AG08395 (cell line): ENCODE measurements at places on chromosomes 1 and 21.
A peak's percentile ranks its signal among the peaks of the same experiment; 100 is the strongest.

DNA sequence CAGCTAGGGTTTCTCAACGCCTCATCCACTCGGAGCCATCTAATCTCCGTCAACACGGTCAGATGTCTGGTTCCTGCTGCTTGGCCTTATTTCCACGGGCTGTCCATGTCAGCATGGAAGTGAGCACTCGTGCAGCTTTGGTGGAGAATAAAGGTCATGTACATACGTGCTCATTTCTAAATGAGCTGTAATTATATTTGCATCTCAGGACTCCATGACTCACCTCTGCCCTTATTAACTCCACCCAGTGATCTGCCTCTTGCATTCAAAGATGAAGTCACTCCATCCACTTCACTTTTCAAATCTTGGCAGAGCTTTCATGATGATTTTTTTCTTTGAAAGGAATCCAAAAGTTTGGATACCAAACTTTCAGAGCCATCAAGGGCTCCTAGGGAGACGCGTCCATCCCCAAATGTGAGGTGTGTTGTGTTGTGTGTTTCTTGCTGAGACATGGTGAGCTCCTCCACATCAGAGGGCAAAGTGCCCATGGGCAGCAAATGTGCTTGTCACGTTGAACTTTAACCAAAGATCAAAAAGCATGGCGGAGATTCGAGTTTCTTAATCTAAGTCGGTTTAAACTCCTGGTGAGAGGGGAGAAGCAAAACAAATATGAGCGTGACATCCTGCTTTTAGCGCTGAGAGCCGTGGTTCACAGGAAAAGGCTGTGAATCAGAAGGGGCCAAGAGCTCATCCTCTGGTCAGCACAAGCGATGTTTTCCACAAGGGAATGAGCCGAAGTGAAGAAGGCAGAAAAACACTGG is 68.6 kb upstream of the ERRFI1 start:
- peak; percentile 41 for DNase-seq

GRCh38 chr21:45454926-45455673 is 50.1 kb downstream of the COL18A1 start:
- peak; percentile 82 for DNase-seq

- no peak for DNase-seq
Measured at GRCh38 chr1:218802799-218803198, 370.9 kb upstream of the LYPLAL1 start.

- peak; percentile 30 for DNase-seq
Measured at GRCh38 chr1:169906938-169907337, 13.2 kb upstream of the SCYL3 start.

DNA sequence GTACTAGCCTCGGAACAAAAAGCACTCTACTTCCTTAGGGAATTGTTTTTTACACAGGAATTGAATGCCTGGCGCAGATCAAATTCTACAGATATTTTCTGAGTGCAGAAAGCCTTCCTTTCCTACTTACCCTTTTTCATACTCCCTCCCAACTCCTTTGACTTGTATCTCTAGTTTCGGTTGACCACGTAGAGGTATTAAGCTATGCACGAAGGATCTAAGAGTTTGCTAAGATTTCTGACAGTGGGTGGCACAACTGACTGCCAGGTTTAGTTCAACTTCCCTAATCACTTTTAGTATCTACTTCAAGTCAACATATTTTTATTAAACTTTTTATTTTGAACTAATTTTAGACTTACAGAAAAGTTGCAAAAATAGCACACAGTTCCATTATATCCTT is 5.0 kb downstream of the TOR1AIP2 start:
- no peak for DNase-seq

DNA sequence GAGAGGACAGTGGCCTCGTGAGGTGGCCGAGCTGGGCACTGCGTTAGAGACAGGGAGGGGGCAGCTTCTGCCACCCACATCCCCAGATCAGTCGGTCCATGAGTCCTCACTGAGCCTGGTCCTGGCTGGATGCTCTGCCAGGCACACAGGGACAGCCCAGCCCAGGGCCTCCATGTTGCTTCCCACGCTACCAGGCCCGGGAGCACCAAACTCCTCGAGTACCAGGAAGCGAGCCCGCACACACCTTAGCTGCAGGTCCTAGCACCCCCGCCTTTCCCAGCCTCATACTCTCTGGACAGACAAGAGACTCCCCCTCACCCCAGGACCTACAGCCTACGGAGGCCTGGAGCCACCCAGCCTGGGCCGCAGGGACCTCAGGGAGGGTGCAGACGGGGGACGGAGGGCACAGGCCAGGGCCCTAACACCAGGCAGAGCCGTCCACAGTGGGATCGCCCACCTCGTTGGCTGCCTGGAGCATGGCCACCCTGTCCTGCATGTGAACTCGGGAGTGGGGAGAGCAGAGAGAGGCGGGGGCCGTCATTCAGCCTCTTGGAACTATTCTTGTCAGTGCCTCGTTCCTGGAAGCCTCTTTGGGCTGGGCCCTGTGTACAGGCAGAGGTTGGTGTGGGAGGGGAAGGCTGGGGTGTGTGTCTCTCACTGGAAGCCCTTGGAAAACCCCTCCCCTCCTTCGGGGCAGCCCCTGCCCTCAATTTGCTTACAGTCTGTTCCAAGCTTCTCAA is 90.9 kb upstream of the RUNX3 start:
- no peak for DNase-seq

- peak; percentile 81 for DNase-seq
Measured at GRCh38 chr1:243850202-243850451, at the start of gene AKT3. Gene AKT3 (minus strand): TSS chr1:243850243. CDS start chr1:243843170, 7,073 bp downstream.

GRCh38 chr1:225435487-225435886 is 7.6 kb upstream of the LBR start:
- no peak for DNase-seq

GRCh38 chr1:54624466-54625464 is 1.4 kb upstream of the FAM151A start:
- no peak for DNase-seq

GRCh38 chr1:79737193-79737592 is 730.7 kb upstream of the ADGRL4 start:
- no peak for DNase-seq

DNA sequence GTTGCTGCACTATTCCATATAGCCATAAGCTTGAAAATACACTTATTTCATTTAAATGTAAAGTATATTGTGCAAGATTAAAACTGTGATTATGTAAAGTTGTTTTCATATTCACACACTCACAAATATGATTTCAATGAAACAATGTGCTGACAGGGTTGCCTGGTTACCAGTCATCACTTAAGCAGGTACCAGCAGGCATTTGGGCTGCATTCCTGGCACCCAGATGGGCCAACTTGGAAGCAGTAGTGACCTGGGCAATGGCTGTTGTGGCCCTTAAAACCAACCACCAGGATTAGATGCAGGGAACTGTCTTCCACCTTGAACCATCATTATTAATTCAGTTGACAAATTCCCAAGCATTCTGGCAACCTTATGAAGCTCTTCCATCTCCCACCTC is 45.0 kb upstream of the RASAL2 start:
- DNase-seq, result no peak
